EL (cell line): ENCODE measurements at places on chromosomes 6 and 20.

- DNase-seq: no peak
Observed at GRCh38 chr6:109001291-109001894, 93.3 kb downstream of the SESN1 start.

GRCh38 chr6:21845439-21846140 lies 252.0 kb downstream of the SOX4 start:
- DNase-seq: no peak

GRCh38 chr6:52946306-52946705 lies 36.8 kb upstream of the GSTA3 start:
- DNase-seq: no peak

DNA sequence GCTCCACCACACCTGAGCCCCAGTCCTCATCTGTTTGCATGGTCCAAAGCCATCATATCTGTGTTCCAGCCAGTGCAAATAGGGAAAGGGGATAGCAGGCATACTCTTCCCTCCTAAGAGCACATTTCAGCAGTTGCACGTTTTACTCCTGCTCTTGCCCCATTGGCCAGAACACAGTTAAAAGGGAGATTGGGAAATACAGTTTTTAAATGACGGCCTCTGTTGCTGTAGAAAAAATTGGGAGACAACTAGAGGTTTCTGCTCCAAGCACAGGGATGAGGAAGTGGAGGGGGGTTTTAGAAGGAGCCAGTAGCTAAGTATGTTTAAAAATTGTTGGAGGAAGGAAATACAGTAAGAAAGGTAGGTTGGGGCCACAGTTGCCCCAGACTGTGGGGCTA lies 14.6 kb upstream of the STK35 start:
- DNase-seq: no peak

DNA sequence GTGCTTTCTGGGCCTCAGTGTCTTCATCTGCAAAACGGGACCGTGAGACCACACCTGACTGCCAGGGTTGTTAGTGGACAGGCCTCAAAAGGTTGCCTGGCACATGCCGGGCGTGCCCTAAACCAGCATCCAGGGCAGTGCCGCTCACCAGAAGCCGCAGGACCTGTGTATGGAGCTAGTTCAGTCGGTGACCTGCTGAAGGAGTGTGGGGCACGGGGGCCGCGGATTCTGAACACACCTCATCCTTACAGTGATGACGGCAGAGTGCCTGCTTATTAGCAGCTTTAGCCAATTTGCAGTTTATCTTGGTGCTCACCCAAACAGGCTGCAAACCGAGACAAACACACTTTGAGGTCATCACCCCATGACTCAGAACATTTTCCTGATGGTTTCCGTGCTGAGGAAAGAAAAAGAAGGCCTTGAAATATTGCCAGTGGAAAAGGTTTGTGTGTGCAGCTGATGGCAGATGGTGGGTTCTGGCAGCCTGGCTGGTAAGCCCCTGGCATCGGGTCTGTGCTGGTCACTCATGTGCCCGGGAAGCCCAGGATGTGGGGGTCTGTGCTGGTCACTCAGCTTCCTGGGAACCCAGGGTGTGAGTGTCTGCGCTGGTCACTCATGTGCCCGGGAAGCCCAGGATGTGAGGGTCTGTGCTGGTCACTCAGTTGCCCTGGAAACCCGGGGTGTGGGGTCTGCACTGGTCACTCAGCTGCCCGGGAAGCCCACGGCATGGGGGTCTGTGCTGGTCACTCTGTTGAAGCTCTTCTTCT lies 153.8 kb downstream of the ERMARD start:
- peak; percentile 36 for DNase-seq

DNA sequence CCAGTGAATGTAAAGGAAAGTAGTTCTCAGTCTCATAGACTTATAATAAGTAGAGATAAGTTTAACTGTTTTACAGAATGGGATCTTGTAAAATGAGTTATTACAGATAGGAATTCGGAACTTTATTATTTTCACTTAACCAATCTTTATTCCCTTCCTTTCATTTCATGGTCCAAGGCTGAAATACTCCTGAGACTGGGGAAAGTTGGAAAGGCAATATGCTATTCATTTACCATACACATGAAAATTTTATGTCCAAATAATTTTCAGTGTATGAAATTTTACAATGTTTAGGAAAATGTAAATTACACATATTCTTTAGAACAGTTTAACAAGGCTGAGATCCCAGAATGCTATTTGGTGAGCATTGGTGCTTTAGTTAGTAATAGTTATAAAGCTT lies 62.3 kb downstream of the HMGCLL1 start:
- DNase-seq: no peak

DNA sequence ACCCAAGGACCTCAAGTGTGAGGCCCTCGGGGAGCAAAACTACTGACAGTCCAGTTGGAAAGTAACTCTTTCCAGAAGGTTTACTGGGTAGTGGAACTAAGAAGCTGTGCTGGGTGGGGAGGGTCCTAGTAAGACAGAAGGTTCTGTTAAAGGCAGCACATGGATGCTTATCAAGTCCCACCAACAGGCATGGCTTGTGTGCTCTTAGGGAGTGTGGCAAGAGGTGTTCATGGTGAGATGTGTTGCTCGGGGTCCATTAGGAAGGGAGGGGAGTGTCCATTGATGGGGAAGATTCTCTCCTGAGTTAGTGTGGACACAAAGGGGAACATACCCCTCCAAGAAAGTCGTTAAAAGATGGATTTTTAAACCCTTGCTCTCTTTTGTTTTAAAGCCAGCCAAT lies 120.6 kb downstream of the LY86 start:
- no peak for DNase-seq

GRCh38 chr6:34374069-34374468 lies 18.4 kb downstream of the NUDT3 start:
- DNase-seq: no peak

DNA sequence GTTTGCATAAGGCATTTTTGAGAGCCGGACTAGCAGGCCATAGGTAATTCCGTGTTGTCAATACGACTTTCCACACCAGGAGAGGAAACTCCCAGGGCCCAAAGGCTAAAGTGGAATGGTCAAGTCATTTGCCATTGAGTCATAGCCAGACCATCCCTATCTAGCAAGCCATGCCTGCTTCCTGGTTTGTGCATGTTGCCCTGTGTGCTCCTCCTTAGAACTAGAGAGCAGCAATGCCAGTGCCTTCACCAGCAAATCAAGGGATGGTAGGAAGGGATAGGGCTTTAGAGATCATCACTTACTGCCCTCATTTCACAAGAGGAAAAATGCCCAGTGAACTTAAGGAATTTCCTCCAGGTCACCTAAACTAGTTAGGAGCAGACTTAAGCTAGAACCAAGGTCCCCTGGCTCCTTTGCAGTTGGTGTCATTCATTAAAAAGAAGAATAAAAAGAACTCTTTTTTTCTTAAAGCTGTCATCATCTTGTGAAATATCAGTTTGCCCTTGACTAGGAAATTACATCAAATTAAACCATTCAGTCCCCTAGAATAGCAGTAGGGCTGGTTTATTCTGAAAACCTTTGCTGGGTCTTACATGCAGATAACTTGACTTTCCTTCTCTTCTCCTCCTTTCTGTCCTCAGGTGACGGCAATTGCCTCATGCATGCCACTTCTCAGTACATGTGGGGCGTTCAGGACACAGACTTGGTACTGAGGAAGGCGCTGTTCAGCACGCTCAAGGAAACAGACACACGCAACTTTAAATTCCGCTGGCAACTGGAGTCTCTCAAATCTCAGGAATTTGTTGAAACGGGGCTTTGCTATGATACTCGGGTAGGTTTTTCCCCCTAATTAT lies 7.4 kb downstream of the TNFAIP3 start:
- DNase-seq: no peak

- DNase-seq: peak; percentile 97
Observed at GRCh38 chr6:148440877-148441453, 98.3 kb downstream of the SASH1 start.

- DNase-seq: no peak
Observed at GRCh38 chr6:15518878-15519277, 143.9 kb downstream of the DTNBP1 start.

- peak; percentile 59 for DNase-seq
Observed at GRCh38 chr20:45629496-45630100, at the start of gene WFDC10A. Gene WFDC10A, plus strand, starts transcription at chr20:45629739. Its CDS starts 75 bp downstream, at chr20:45629814.

DNA sequence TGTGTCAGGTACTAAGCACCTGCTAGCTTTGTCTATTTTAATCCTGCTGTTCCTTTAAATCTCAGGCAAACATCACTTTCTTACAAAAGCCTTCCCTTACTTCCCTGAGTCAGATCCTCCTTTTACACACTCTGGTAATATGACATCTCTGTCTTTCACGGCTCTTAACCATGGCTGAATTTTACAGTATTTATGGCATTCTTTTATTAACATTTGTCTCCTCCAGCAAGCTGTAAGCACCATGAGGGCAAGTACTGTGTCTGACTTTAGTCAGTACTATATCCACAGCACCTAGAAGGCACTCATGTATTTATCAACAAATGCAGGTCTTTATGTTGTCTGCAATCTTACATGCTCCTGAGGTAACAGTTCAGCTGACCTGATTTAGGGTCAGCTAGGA lies 33.7 kb upstream of the HBS1L start:
- no peak for DNase-seq

- DNase-seq: no peak
Observed at GRCh38 chr6:2063547-2063946, 181.9 kb downstream of the GMDS start.

DNA sequence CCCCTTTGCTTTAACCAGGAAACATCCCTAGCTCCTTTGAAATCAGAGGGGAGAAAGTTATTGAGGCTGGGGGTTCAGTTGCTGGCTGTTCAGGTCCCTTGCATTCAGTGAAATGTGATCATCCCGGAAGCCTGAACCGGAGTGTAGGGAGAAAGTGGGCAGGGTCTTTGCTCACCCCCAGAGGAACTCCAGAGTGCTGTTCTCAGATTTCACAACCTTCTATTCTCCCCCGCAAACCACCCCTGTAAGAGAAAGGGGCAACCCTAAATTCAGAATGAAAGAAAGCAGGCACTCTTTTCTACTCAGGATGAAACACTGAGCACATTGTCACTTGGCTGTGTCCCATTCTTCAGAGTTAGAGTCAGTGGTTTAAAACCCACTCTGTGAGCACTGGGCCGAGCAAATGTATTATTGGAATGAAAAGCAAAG lies 139.8 kb downstream of the KHDC1L start:
- peak; percentile 17 for DNase-seq

DNA sequence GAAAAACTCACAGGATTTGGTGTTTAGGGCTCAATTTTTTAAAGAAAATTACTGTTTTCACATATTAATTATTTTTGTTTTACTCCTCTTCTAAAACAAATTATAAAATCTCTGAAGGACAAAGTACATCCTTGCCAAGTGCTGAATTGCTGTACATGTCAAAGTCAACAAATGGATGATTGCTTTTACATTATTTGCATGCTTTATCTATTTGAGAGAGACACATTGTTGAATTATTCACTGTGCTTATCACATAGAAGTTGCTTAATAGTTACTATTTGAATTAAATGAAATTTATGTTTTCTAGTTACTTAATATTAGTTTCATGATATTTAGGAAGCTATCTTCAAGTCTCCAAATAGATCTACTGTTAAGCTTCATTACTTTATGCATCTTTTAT lies 318.6 kb upstream of the PTCHD4 start:
- no peak for DNase-seq

- DNase-seq: no peak
Observed at GRCh38 chr6:41572613-41573012, 26.4 kb downstream of the FOXP4 start.

DNA sequence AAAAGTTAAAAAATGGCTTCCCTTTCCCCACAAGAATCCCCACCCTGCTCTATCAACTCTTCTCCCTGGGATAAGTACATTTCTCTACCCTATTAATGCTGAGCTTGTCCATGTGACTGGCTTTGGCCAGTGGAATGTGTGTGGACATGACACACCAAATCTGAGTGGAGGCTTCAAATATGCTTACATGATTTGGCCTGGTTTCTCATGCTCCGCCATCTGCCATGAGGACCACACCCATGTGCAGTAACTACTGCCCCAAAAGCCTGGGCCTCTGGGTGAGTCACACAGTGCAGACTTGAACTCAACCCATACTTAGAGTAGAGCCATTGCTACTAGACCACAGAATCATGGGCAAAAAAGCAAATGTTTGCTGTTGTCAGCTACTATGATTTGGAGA lies 65.4 kb downstream of the PRND start:
- DNase-seq: peak; percentile 19

DNA sequence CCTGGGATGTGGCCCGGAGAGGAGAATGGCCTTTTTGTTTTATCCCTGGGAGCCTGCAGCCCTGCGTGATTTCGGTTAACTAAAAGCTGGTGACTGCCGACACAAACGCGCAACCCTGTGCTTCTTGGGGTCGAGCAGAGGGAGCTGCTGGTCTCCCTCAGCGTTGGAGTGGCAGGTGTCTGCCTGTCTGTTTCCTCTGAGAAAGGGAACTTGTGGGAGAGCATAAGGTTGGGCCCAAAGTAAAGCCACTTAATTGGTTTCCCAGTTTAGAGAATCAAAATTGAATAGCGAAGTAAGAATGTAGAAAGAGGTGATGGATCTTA lies 500 bp downstream of the LTV1 start:
- DNase-seq: no peak

DNA sequence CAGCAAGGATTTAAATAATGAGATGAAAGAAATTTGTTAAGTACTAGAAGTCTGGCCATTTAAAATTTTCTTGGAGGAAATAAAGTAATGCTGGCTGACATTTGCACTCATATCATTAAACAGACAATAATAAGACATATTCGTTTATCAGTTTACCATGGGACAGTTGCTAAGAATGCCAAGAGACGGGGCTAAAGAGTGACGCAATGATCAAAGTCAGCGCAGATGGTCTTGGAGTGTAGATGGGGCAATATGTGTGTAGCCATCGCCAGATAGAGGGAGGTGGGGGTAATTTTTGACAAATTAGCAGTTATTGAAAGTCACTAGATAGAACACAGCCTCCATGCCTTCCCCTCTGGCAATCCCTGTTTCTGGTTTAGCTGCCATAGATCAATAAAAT lies 413.2 kb upstream of the JAG1 start:
- DNase-seq: no peak

GRCh38 chr6:79833264-79833963 lies 113.9 kb downstream of the ELOVL4 start:
- peak; percentile 14 for DNase-seq

DNA sequence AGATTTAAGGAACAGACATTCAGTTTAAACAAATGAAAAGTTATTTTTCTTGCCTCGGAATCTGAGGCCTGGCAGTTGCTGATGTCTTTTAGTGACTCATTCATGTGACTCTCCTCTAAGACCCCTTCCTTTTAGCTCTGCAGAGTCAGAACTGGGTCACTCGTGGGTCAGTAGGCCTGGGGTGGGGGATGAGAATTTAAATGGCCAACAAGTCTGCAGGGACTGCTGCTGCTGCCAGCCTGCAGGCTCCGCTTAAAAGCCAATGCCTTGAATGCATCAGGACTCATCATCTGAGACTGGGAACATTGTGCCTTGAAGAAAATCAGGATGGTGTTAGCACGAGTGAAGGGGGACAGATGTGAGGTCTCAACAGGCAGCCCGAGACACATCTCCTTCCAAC lies 404.3 kb downstream of the CDH26 start:
- no peak for DNase-seq
